ENCODE measurements at places on chromosomes 6 and 20.

DNA sequence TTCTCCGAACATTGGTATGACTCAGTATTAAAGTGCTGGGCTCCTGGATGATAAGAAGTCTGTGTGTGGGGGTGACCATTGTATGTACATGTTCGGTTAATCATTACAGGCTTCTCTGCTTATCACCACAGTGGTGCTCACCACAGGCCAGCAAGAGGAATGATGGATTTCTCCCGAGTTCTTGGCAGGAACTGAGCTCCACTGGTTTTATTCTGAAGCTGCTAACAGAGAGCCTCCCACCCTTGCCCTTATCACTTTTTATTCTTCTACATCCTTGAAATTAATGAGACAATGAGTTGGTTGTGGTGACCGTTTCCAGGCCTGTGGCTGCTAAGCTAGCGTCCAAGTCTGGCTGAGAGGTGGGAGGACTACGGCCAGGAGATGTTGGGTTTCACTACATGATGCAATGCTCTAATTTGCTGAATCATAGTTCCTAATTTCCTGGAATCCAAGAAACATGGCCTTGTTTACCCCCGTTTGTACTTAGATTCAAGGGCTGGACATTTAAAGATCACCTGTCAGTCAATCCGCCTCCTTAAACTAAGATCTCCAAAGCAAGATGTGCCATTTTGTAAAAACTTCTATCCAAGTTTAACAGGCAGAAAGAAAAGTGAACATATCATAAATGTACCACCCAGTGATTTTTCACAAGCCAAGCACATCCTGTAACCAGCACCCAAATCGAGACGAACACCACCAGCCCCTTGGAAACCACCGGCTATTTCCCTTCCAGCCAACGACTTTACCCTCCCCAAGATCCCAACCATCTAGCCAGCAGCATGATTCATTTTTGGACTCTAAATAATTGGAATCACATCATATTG, 172.5 kb downstream of the FOXA2 start:
- peak; percentile 13 for DNase-seq

GRCh38 chr20:32144898-32145662, 35.6 kb downstream of the TM9SF4 start:
- DNase-seq, result no peak

GRCh38 chr6:47061309-47062300, 19.5 kb upstream of the ADGRF1 start:
- DNase-seq, result no peak

GRCh38 chr6:163226181-163226835, 188.2 kb upstream of the QKI start:
- DNase-seq, result no peak

GRCh38 chr20:44326391-44327159, 10.3 kb upstream of the R3HDML start:
- no peak for DNase-seq

DNA sequence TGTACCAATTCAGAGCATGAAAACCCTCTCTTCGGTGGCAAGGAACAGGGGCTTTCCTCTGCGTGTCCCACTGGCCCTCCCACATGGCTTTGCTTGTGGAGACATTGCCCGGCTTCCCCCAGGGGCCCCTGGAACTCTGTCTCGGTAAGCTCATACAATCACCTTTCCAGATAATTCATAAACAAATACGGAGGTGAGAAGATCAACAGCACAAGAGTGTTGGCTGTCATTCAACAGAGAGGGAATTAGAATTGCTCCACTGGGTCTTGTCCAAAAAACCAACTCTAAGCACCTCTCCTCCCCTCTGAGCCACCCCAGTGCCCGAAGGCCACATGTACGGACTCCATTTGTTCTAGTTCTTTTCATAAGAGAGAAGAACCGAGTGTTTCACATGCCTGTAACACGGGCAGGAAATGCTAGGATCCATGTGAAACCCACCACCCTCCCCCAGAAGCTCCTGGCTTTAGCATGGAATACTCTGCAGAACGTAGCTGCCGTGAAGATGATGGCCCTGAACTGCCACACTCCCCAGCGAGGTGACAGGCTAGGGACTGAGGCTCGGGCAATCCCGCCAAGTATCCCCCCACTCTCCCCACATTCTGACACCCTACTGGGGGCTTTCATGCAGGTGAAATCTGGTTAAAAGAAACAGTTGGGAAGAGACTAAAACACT, 24.6 kb upstream of the FOXC1 start:
- no peak for DNase-seq

DNA sequence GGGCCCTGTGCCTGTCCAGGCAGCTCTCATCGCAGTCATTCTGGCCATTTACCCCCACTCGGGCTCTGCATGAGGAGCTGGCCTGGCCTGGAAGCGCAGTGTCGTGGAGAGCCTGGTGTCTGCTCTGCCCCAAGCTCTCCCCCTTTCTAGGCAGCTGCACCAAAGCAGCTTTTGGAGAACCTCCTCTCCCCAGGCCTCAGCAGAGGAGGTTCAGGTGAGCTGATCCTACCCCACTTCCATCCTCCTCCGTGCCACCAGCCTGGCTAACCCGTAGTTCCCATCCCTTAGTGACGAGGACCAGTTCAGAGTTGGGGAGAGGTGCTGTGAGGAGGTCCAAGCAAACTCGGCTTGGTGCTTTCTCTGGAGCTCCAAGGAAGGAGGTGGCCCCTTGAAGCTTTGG, 30.5 kb upstream of the PHACTR3 start:
- no peak for DNase-seq

DNA sequence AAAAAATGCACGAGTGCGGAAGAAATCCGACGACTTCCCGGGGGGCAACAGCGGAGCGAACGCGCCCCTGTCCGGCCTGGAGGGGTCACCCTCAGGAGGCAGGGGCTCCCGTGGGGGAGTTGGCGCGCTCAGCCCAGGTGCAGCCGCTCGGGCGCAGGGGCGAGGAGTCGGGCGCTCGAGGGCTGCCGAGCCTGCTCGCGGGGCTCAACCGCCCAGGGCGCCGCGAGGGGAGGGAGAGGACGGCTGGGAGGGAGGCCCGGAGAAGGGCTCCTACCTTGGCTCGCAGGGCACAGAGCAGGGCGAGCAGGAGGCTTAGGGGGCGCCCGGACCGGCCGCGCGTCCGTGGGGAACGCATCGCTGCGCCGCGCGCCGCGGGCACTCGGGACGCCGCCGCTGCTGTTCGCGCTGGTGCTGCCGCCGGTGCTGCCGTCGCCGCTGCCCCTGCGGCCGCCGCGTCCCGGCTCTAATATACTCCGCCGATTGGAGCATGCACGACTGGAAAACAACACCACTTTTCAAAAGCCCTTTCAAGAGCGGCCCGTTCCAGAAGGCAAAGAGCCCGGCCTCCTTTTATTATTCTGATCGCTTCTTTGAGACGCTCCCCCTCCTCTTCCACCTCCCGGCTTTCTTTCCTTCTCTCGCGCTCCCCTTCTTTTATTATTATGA, 490 bp downstream of the JAG1 start:
- DNase-seq, result no peak

DNA sequence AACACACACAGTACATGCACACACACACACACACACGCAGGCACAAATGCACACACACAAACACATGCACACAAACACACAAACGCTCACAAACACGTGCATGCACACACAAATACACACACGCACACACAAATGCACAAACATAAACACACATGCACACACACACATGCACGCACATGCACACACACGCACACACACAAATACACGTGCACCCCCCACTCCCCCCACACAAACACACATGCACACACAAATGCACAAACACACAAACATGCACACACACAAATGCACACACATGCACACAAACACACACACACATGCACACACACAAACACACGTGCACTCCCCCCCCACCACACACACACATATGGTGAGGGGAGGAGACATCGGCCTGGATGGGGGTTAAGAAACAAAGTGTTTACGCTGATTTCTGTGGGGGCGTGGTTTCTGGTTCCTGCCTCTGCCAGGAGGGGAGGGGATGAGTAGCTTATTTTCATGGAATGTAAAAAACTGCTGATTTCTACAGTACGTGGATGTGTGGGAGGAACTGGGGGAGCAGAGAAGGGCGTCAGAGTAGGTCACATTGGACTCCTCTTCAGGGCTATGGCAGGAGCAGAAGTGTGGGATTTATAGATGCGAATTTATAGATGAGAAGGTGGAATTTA, 607.2 kb downstream of the QKI start:
- no peak for DNase-seq

- DNase-seq, result no peak
Observed at GRCh38 chr6:36283608-36284007, 13.7 kb downstream of the PNPLA1 start.

DNA sequence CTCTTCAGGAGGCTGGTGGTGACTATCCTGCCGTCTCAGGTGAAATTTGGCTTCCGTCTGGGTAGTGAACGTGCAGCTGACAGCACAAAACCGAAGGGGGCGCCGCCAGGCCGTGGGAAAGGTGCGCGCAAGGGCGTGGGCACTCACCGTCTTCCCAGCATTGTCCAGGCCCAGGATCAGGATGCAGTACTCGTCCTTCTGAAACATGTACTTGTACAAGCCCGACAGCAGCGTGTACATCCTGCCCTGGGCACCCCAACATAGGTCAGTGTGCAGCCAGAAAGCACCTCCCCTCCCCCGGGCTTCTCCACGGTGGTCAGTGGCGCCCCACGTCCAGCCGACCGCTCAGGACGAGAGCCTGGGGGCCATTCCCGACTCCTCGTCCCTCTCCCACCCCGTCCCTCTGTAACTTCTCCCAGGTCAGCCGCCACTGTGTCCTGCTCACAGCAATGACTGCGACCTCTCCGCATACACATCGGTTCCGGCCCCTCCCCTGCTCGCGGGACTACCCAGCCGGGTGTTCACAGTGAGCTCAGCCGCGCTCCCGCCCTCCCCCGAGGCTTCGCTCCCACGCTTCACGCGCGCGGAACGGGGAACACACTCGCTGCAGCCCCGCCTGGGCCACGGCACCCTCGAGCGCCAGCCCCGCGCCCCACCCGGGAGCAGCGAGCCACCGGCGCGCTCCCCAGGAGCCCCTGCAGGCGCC, 771 bp downstream of the ARFRP1 start:
- no peak for DNase-seq

- peak; percentile 58 for DNase-seq
Observed at GRCh38 chr20:3614466-3614865, 48.7 kb downstream of the GFRA4 start.

DNA sequence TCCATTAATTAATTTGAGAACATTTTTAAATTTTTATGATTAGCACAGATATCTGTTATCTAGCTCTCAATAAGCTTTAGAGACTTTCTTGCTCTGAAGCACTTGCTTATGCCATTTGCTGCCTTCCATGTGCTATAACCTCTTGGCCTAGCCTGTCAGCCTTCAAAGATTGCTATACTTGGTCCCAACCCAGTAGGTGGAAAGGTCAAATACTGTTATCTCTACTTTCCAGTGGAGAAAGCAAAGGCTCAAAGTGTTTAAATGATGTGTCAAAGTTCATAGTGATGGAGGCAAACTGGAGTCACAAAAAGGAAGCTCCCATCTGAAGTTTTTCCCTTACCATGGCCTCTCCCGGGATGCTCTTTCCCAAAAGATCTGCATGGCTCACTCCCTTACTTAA, 125.1 kb downstream of the PKHD1 start:
- no peak for DNase-seq

DNA sequence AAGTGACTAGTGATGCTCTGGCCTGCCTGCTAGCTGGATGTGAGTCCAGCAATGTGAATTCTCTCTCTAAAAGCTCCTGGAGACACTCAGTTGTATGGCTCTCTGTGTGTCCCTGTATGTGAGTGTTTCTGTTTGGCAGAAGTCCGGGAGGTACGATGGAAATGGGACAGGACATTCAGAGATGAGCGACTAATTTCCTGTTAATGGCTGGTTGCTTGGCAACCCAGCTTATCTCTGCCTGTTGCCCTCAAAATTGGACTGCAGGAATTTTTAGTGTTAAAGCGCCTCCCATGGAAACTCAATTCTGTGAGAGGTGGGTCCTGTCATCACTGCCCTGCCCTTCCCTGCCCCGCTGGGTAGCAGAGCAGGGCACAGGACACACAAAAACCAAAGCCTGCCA, 136.8 kb upstream of the LRFN2 start:
- peak; percentile 64 for DNase-seq

DNA sequence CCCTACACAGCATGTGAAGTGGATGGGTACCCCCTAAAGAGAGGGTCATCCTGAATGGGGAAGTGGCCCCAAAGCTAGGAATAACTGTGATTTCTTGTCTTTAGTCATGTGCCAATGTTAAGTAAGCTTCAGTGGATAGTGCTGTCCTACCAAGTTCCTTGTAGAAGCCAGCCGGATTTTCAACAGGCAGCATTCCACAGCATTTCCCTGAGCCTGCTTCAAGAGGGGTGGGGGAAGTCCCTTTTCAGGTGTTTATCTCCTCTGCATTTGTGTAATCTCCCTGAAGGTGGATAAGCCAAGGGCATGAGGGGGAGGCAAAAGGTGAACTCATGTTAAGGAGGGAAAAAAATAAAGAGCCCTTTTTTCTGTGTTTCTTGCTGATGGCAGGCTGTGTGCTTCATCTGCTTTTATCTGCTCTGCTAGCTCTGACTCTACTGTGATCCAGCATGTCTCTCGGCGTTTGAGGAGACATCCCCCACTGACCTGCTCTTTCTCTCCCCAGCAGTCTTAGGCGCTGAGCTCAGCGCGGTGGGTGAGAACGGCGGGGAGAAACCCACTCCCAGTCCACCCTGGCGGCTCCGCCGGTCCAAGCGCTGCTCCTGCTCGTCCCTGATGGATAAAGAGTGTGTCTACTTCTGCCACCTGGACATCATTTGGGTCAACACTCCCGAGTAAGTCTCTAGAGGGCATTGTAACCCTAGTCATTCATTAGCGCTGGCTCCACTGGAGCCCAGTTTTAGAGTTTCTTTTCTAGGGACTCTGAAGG, 1.9 kb downstream of the EDN1 start:
- no peak for DNase-seq

GRCh38 chr20:37651932-37652331, 41.9 kb upstream of the CTNNBL1 start:
- DNase-seq, result peak; percentile 4

- no peak for DNase-seq
Observed at GRCh38 chr6:14951704-14952103, 294.2 kb upstream of the JARID2 start.

DNA sequence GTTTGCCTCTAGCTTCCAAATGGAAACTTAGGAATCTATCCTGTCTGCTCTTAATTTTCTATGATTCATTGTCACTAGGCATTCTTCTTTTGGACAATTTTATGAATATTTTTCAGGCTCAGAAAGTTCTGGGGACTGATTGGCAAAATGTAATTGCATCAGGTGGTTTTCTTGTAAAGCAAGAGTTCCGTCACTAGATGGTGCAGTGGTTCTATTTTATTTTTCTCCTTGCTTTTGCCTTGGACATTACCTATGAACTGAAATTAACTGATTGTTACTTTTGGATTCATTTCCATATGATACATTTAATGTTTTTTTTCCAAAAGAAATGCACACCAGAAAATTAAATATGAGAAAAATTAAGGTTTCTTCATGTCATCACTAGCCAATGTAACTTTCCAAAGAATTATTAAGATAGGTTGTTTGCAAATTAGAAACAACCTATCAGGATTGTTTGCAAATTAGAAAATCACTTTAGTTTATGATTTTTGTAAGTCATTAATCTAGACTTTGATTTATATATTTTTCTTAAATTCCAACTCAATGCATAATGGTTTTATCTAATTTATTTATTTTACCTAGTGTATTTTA, 48.0 kb downstream of the TMEM170B start:
- DNase-seq, result peak; percentile 65

All from fibroblast of skin of right quadriceps (primary cell).